ENCODE measurements at places on chromosomes 7 and 10. TPM values are rescaled to one million over a fixed set of nuclear protein-coding genes. Genes with fewer than 3 reads are reported as not detected.

The ATP6V1F gene
- 114 TPM for total RNA-seq

The CEP55 gene
- total RNA-seq = 29.6 TPM

The STAMBPL1 gene
- total RNA-seq = 7.6 TPM

The FAM24B gene
- 14.8 TPM for total RNA-seq

The NFE2L3 gene
- 44.2 TPM for total RNA-seq

The C10orf53 gene
- total RNA-seq = not detected

The LGI1 gene
- total RNA-seq = not detected

The PNLIP gene
- not detected for total RNA-seq

The ANKRD26 gene
- 10.6 TPM for total RNA-seq

The MBLAC1 gene
- total RNA-seq = 1.4 TPM

The EBLN1 gene
- total RNA-seq = not detected

The SLC26A3 gene
- total RNA-seq = not detected

The HOXA1 gene
- total RNA-seq = 2.0 TPM

The ZNF438 gene
- total RNA-seq = 4.6 TPM

The NUTM2E gene
- total RNA-seq = 0.70 TPM

The CRPPA gene
- total RNA-seq = 8.0 TPM

The CALHM1 gene
- total RNA-seq = not detected

The PLA2G12B gene
- total RNA-seq = not detected

The LIPF gene
- total RNA-seq = not detected

The CFTR gene
- total RNA-seq = not detected

The SEMA3A gene
- total RNA-seq = 6.3 TPM

The MEST gene
- total RNA-seq = 76.9 TPM

The DDC gene
- not detected for total RNA-seq

The ANKRD1 gene
- 6.7 TPM for total RNA-seq

The IFIT3 gene
- total RNA-seq = 7.2 TPM

The TRIM50 gene
- total RNA-seq = not detected

The ACBD7 gene
- 8.2 TPM for total RNA-seq

The PHKG1 gene
- 3.9 TPM for total RNA-seq

The IGFBP1 gene
- 0.92 TPM for total RNA-seq

The CUBN gene
- 0.07 TPM for total RNA-seq

The CFAP70 gene
- total RNA-seq = 3.1 TPM

The GPR85 gene
- total RNA-seq = 0.30 TPM

The H2BK1 gene
- total RNA-seq = not detected

The CTTNBP2 gene
- total RNA-seq = not detected

The LAMTOR4 gene
- total RNA-seq = 160 TPM

The C10orf143 gene
- total RNA-seq = 2.8 TPM

The CLDN4 gene
- total RNA-seq = 602 TPM

The BLOC1S2 gene
- 9.9 TPM for total RNA-seq

The POLR3A gene
- 13.1 TPM for total RNA-seq

The NRAP gene
- not detected for total RNA-seq

The SPDYE5 gene
- total RNA-seq = not detected

The ANLN gene
- total RNA-seq = 239 TPM

The NEUROD6 gene
- not detected for total RNA-seq

The LAMB1 gene
- 236 TPM for total RNA-seq

The GPR26 gene
- total RNA-seq = not detected

The CADPS2 gene
- 11.9 TPM for total RNA-seq

The EFCAB10 gene
- not detected for total RNA-seq

The MMP21 gene
- not detected for total RNA-seq

The SEC23IP gene
- total RNA-seq = 33.2 TPM

The LRRC61 gene
- total RNA-seq = 42.3 TPM

The OPN1SW gene
- not detected for total RNA-seq

The MAPK8 gene
- 72.1 TPM for total RNA-seq

The ZNF679 gene
- not detected for total RNA-seq

The CPA1 gene
- not detected for total RNA-seq
